ENCODE measurements at places on chromosomes 6 and 20.

DNA sequence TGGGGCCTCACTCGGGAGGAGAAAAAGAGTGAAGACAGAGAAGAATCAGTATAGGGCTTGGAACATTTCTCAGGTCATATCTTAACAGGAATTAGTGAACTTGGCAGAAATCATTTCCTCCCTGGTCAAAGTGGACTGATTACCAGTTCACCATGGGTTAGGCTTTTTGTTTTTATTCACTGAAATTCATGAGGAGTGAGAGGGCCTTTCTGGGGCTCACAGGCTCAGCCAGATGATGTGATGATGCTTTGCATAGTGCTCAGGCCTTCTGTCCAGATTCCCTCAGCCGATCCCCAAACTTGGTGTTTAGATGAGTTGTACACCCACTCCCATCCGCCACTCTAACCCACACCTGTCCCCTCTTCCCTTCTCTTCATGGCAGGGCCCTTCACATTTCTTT lies 32.5 kb downstream of the SRSF3 start:
- no peak for DNase-seq

DNA sequence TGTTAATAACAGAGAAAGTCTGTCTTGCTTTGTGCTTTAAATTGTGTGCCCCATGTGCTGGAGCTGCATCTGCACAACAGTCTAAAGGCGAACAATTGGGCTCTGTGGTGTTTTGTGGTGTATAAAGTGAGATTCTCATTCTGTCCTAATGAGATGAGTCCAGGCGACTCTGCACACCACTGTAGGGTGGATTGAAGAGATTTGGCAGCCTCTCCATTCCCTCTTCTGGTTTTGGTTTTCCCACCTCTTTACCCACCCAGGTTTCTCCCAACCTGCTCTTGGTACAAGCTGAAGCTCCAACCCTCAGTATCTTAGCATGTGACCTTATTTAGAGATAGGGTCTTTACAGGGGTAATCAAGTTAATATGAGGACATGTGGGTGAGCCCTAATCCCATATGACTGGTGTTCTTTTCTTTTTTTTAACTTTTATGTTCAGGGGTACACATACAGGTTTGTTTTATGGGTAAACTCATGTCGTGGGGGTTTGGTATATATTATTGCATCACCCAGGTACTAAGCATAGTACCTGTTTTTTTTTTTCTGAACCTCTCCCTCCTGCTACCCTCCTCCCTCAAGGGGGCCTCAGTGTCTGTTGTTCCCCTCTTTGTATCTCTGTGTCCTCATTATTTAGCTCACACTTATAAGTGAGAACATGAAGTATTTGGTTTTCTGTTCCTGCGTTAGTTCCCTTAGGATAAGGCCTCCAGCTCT lies 217.6 kb upstream of the DTNBP1 start:
- no peak for DNase-seq

DNA sequence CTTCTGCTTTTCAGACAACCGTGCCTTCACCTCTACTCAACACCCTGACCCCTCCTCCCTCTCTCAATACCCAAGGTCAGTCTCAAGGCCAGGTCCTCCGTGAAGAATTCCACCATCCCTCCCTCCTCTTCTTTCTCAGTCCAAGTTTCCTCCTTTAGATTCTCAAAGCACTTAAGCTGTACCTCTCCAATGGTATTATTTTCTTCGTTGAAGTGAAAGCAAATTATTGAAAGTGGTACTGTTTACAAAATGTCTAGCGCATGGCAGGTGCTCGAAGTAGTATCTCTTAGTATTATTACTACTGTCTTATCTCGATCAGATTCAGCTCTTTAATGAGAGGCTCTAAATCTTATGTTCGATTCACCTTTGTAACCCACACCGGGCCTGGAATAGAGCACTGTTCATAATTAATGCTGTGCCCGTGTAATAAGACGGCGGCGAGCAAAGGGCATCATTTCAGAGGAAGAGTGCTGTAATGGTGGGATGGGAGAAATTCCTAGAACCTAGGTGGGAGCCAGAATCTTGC lies 593 bp upstream of the RALGAPB start:
- no peak for DNase-seq

DNA sequence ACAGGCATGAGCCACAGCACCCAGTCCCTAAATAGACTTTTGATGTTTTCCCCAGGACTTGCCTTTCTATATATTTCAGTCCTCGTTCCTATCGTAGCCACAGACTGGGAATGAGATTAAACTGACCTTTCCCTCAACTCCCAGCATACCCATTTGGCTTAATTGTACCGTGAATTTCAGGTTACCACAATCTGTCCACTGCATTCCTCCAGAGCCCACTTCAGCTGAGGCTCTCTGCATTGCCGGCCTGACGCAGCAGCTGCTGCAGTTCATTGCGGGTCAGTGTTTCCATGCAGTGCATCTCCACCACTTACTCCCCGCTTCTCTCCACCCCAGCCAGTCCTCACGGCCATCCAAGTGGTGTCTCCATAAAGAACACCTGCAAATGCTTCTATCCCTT lies 103.1 kb upstream of the RIN2 start:
- no peak for DNase-seq
